ENCODE measurements at places on chromosomes 11 and 22.
A peak's percentile ranks its signal among the peaks of the same experiment; 100 is the strongest.

DNA sequence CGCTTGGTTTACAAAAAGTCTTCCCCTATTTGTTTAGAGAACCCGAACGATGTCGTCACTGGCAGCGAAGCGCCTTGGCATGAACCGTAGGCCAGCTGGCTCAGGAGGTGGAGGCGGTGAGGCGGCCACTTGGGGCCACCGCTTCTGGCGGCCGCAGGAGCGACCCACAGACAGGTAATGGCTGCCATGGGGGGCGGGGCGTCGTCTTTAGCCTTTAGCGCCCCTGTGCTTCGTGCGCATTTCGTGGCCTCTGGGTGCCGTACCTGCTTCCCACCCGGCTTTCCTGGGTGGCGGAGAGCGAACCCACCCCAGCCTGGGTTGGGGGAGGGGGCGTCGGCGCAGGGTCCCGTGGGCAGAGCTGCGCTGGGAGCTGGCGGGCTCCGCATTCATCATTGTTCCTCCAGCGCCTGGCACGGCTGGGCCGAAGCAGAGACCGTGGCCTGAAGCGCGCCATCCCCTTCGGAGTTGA is 469 bp upstream of the OSBP2 start:
- peak; percentile 75 for DNase-seq

DNA sequence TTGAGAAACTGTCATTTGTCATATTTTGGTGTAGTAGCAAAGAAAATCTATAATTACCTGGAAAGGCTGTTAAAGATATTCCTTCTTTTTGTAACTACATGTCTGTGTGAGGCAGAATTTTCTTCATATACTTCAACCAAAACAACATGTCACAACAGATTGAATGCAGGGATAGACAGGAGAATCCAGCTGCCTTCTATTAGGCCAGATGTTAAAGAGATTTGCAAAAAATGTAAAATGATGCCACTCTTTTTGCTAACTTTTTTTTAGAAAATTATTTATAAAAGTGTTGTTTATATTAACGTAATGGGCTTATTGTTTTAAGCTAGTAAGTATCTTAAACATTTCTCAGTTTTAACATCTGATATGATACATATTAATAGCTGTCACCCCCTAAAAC is 12.7 kb downstream of the DGKZ start:
- no peak for DNase-seq

- DNase-seq: no peak
Measured at GRCh38 chr11:8728563-8728962, 46.0 kb downstream of the RPL27A start.

DNA sequence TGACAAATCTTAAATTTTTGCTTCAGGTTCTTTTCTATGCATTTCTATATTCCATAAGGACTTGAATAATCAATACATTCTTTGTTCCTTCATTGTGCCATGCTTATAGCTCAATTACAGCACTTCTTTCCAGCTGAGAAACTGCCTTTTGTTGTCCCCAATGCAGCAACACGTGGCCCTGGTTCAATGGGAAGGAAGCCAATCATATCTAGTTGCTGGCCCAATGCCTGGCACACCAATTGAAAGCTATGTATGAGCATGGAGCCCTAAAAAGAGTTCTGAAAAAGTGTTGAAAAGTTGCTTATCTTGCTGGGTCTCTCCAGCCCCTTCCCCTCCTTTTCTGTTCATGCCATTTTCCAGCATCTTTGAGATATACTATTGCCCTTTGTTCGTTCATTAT is 448.0 kb upstream of the FAT3 start:
- no peak for DNase-seq

DNA sequence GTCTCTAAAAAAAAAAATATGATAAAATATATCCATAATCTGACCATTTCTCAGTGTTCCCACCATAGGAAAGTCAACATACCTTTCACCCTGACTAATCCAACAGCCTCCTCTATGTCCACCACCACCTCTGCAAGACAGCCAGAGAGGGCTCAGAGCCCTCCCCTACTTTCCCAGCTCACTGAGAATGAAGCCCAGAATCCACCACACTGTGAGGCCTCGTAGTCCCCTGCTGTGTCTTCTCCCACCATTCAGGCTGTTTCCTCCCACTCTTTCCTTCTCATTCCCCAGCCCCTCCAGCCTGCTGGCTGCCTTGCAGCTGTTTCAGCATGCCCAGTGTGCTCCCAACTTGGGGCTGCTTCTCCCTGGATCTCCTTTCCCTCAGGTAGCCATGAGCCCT is 27.0 kb downstream of the SGSM3 start:
- DNase-seq: no peak

DNA sequence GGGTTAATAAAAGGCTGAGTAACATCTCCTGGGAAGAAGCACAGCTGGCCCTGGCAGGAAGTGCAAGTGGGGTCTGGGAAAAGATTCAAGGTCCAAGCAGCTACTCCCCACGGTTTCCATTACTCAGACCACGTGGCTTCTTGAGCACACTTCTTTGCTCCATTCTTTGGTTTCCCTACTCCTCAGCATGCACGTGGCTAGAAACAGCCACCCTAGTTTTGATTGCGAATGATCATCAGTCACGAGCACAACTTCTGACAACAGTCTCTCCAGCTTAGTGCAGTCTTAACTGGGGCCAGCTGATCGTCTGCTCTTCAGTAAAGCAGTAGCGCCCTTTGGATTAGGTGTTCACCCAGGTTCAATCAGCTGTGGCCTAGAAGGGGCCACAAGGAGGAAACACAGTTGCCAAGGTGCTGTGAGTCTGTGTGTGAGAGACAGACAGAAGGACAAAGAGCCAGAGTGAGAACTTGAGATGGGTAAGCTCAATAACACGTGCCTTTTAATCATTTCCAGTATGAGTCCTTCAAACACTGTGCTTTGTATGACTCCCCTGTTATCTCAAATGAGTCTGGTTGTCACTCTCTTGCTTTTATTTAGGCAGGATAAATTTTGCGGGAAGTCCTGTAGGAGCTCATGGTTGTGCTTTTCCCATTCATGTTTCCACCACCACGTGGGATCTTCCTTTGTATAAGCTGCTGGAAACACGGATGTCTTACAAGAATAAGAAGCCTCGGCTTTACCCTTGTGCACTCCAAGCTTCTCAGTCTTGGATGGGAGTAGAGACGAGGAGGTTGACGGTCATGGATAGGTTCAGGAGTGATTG is 901 bp upstream of the PARVA start:
- no peak for DNase-seq

GRCh38 chr11:95850137-95850536 is 59.8 kb downstream of the CEP57 start:
- no peak for DNase-seq

- DNase-seq: no peak
Measured at GRCh38 chr22:50406416-50407170, 63.5 kb downstream of the PPP6R2 start.

GRCh38 chr11:130580372-130580771 is 131.9 kb downstream of the ADAMTS15 start:
- DNase-seq: no peak

DNA sequence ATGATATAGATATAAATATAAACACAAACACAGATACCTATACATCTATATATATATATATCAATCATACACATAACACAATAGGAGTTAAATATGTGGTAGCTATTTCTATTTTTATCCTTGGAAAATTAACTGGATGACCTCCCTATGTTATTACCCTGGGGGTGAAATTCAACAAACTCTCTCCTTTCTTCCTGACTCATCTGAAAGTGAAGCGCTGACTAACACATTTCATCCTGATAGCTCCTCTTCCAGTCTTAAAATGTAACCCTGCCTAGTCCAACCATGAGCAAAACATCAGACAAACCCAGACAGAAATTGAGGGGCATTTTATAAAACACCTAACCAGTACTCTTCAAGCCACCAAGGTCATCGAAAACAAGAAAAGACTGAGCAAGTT is 220.6 kb upstream of the ISX start:
- DNase-seq: no peak

DNA sequence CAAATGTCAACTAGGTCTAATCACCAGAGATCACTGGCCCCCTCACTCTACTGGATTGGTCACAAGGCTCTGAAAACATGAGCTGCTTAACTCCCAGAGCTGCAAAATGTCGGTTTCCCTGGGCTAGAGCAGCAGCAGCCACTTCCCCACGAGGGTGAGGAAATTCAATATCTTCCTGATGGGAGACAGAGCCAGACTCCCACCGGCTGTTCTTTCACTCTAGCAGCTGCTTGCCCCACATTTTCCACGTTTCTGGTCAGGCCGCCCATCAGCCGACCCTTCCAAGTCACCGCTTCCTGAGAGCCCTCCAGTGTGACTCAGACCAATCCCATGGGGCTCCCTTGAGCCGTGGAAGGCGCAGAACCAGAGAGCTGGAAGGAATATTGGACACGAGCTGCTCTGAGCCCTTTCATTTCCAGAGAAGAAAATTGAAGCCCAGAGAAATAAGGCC is 227.0 kb downstream of the ADAMTS15 start:
- DNase-seq: no peak

DNA sequence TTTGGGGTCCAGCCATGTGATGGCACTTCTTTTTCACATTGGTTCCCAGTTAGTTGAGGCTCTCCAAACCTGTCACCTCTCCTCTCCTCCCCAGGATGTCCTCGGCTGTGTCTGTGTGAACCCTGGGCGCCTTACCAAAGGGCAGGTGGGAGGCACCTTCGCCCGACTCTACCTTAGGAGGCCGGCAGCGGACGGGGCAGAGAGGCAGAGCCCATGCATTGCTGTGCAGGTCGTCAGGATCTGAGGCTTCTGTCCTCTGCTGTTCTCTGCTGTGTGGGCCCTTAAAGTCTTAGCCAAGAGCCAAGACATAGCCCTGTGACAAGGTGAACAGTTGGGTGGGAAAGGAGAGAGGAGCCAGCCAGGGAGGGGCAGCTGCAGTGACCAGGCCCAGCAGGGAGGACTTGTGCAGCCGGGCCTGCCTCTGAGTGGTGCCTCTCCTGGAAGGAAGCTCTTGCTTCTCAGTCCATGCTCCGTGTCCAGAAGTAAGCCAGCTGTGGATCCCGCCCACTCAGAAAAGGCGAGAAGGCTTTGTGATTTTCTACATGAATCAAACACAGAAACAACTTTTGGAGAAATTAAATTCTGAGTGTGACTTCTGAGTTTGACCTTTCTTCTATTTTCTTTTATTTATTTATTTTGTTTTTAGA is 17.5 kb upstream of the CDC42EP2 start:
- DNase-seq: no peak

DNA sequence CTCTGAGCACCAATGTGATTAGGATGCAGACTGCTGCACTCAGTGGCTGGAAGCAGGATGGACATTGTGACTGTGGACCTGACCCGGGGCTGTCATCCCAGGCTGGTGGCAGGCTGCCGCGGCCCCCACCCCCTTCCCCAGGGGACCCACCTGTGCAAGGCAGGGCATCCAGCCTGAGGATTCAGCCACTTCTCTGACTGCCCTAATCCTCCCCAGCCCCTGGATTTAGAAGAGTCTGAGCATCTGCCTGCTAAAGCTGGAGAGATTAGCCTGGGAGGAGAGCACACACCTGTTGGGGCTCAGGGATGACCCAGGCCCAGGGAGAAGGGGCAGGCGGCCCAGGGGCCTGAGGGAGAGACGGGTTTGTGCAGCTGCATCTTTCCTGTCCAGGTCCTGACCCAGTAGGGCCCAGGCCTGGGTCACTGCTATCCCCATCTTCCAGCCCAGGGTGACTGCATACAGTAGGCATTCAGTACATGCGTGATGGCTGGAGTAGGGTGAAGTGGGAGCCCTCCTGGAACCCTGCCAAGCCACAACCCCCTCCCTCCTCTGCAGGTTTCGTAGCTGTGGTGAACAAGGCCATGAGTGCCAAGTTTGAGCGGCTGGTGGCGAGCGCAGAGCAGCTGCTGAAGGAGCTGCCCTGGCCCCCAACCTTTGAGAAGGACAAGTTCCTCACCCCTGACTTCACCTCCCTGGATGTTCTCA is 12.1 kb downstream of the DPP3 start:
- no peak for DNase-seq

DNA sequence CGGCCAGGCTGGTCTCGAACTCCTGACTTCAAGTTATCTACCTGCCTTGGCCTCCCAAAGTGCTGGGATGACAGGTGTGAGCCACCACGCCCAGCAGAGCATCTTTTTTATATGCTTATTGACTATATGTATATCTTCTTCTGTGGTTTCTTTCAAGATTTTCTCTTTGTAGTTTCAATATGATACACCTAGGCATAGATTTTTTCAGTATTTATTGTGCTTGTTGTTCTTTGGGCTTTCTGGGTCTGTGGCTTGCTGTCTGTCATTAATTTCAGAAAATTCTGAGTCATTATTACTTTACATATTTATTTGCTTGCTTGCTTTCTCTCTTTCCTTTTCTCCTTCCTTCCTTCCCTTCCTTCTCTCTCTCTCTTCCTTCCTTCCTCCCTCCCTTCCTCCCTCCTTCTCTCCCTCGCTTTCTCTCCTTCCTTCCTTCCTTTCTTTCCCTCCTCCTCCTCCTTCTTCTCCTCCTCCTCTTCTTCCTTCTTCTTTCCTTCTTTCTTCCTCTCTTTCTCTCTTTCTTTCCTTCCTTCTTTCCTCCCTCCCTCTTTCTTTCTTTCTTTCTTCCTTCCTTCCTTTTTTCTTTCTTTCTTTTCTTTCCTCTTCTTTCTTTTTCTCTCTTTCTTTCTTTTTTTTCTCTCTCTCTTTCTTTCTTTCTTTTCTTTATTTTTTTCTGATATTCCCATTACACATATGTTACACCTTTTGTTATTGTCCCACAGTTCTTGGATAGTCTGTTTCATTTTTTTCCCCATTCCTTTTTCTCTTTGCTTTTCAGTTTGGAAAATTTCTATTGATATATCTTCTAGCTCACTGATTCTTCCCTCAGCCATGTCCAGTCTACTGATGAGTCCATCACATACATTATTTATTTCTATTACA is 10.9 kb upstream of the DCHS1 start:
- no peak for DNase-seq

GRCh38 chr11:122852796-122853160 is 14.5 kb downstream of the CRTAM start:
- no peak for DNase-seq

DNA sequence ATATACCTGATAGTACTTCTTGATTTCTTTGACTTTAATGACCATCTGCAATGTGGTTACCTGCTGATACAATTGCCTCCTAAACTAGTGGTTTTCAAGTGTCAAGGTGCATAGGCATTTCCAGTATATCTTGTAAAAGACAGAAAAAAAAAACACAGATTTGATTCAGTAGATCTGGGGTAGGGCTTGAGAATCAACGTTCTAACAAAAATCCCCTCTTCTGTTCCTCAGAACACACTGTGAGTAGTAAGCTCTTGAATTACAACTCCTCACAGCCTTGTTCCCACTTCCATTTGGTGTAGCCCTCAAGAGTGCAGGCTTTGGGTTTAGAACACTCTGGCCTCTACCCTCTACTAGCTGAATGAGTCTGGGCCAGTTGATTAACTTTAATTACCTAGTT is 78.0 kb upstream of the CTSC start:
- DNase-seq: no peak

GRCh38 chr11:33303541-33303940 is 46.4 kb downstream of the HIPK3 start:
- DNase-seq: no peak

- DNase-seq: no peak
Measured at GRCh38 chr11:100683126-100683525, 4.0 kb upstream of the ARHGAP42 start.

- no peak for DNase-seq
Measured at GRCh38 chr11:34633640-34633989, 12.7 kb downstream of the EHF start.

DNA sequence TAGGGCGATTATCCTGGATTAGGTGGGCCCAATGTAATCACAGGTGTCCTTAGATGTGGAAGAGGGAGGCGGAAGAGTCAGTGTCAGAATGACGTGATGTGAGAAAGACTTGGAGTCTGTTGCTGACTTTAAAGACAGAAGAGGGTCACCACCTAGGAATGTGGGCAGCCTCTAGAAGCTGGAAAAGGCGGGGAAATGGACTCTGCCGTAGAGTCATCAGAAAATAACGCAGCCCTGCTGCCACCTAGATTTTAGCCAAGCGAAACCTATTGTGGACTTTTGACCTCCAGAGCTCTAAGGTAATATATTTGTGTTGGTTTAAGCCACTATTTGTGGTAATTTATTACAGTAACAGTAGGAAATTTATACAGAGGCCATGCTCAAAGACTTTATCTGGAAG is 4.8 kb downstream of the DDX10 start:
- DNase-seq: no peak
